ENCODE measurements at places on chromosomes 12 and 14. TPM values are rescaled to one million over a fixed set of nuclear protein-coding genes. Genes with fewer than 3 reads are reported as not detected.

CAPZA3 gene
- not detected for total RNA-seq

KERA gene
- total RNA-seq = not detected

GPR135 gene
- 0.47 TPM for total RNA-seq

WNT5B gene
- 0.28 TPM for total RNA-seq

MANSC4 gene
- not detected for total RNA-seq

STON2 gene
- 100 TPM for total RNA-seq

Measured in dermis blood vessel endothelial cell (primary cell).